Cerebellum (tissue), 4 donors: ENCODE measurements at places on chromosomes 12 and 14.

DNA sequence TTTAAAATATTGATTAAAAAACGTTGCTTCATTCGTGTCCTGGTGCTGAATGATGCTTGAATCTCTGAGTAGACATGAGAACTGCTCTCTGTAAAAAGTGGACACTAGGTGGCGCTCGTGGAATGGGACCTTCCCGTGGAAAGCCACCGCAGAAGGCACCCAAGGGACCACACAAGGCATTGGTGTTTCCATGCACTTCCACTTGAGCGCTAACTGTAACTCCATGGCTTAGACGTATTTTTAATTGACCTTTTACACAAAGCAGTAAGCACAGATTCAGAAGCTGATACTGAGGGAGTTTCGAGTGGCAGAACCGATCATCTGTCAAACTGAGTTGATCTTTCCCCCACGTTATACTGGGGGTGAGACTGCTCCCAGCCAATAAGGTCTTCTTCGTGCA is 135.3 kb downstream of the PRKCH start:
- peak; percentile 76 for DNase-seq

DNA sequence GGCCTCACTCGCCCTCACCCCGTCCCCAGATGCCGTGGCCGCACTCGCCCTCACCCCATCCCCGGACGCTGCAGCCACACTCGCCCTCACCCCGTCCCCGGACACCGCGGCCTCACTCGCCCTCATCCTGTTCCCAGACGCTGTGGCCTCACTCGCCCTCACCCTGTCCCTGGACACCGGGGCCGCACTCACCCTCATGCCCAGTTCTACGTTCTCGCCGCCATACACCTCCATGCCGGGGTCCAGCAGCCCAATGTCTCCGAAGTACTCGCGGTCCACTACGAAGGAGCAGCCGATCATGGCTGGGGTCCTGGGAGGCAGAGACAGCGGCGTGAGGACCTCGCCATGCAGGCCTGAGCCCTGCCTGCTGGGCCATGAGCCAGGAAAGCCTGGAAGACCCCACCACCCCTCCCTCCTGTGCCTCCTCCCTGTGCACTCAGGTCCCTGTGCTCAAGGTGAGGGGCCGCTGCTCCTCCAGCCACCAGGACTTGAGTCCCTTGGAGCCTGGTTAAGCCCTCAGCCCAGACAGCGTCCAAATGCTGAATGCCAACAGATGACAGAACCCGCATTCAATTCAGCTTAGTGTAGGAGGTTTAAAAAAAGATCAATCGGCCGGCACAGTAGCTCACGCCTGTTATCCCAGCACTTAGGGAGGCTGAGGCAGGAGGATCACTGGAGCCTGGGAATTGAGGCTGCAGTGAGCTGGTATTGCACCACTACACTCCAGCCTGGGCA is 81.5 kb downstream of the GALNT9 start:
- DNase-seq = no peak

DNA sequence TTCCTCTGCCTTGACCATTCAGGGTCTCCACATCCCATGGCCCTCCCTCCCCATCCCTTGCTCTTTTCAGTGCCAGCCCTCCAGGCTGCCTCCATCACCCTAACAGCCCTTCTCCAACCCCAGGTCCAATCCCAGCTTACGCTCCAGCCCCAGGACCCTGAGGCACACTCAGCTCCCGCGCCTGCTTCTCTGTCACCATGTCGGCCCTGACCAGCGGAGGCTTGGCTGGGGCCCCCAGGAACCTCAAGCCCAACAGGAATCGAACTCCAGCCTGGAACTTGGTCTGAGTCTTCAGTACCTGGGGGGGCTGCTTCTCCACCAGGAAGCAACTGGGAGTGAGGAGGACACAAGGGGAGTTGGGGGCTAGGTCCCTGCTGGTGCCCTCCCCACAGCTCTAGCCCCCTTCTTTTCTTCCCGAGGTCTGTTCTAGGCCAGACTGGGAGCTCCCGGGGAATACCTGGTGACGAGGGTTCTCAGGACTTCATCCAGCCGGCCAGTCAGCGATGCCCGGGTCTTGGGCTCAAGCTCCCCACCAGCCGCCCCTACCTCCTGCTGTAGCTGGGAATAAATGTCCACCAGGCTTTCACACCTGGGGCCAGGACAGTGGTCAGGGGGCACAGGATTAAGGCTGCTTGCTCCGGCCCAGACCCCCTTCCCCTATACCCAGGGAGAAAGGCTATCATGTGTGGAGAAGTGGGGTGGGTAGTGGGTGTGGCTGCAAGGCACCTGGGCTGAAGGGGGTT is 6.0 kb downstream of the STAT6 start:
- DNase-seq = no peak

- peak; percentile 56 for DNase-seq
Observed at GRCh38 chr12:109385339-109386058, 37.8 kb downstream of the MYO1H start.

GRCh38 chr14:54440476-54440872 is 700 bp downstream of the CNIH1 start:
- DNase-seq = peak; percentile 10

GRCh38 chr14:22848351-22849164 is 12.2 kb downstream of the MMP14 start:
- no peak for DNase-seq

- DNase-seq = no peak
Observed at GRCh38 chr14:55929136-55929535, 189.1 kb upstream of the PELI2 start.

- no peak for DNase-seq
Observed at GRCh38 chr12:18313306-18313705, 52.0 kb downstream of the PIK3C2G start.

GRCh38 chr12:53701518-53702264 is 25.6 kb downstream of the CALCOCO1 start:
- DNase-seq = peak; percentile 85

DNA sequence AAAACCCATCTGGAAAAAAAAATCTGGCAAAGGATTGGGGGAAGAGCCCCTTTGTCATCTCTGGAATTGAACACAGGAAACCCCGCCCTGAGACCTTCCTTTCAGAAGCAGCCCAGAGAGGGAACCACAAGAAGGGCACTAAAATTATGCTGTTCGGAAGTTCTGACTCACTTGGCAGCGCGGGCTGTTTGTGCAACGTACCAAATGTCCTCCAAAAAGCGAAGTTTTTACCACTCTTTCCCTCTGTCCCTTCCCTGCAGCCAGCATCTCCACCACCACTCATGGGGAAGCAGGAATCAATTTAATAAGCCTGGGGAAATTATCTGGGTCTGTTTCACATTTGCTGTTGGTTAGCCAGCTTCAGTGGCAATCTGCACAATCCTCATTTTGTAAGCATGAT is 3.2 kb upstream of the SYNE3 start:
- no peak for DNase-seq
